HepG2 (cell line): ENCODE measurements at places on chromosomes 11 and 22. TPM values are rescaled to one million over a fixed set of nuclear protein-coding genes. Genes with fewer than 3 reads are reported as not detected.
A peak's percentile ranks its signal among the peaks of the same experiment; 100 is the strongest.

Gene CCDC87
- total RNA-seq, result 0.17 and 0.42 TPM in 2 replicates

Gene GRAMD1B
- total RNA-seq, result not detected in 2 replicates

Gene UBE2L6
- 30.3 and 37.6 TPM in 2 replicates for total RNA-seq

Gene HTR3A
- not detected in 2 replicates for total RNA-seq

Gene ART5
- total RNA-seq, result 0.52 and 0.93 TPM in 2 replicates

Gene TAF10
- total RNA-seq, result 51.0 and 71.3 TPM in 2 replicates

Gene IRAG1
- 0.13 TPM in 2 replicates for total RNA-seq

Gene ZNF214
- total RNA-seq, result 1.9 and 2.6 TPM in 2 replicates

Gene ENTHD1
- not detected in 2 replicates for total RNA-seq

Gene KCNQ1
- total RNA-seq, result 0.02 TPM in 1 of 2 replicates, not detected in the other

Gene TP53I11
- total RNA-seq, result not detected in 2 replicates

Gene OVOL1
- total RNA-seq, result not detected in 2 replicates

Gene FOLR3
- total RNA-seq, result not detected in 2 replicates

DNA sequence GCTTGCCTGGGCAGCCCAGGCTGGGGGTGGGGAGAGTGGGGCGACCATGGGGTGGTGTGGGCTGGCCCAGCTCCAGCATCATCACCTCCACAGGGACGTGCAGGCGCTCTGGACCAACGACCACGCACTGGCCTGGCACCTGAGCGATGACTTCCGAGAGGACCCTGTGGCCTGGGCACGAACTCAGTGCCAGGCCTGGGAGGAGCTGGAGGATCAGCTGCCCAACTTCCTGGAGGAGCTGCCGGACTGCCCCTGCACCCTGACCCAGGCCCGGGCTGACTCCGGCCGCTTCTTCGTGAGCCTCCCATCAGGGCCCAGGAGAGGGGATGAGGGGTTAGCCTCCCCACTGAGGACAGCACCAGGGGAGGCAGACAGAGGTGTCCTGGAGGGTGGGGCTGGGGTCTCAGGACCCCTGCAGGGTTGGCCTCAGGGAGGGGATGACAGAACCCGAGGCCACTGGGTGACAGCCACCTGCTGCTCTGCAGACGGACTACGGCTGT is 3.8 kb downstream of the SUSD2 start:
- H3K27me3 ChIP-seq, result no peaks in the 10 kb centered on the region
- H3K36me3 ChIP-seq, result no peaks in the 10 kb centered on the region
- no peak overlapping the region for H3K27ac ChIP-seq
- H3K4me3 ChIP-seq, result no peak overlapping the region
- peaks cover 31% of the 10 kb centered on the region for H3K4me1 ChIP-seq
- DNase-seq, result no peak

DNA sequence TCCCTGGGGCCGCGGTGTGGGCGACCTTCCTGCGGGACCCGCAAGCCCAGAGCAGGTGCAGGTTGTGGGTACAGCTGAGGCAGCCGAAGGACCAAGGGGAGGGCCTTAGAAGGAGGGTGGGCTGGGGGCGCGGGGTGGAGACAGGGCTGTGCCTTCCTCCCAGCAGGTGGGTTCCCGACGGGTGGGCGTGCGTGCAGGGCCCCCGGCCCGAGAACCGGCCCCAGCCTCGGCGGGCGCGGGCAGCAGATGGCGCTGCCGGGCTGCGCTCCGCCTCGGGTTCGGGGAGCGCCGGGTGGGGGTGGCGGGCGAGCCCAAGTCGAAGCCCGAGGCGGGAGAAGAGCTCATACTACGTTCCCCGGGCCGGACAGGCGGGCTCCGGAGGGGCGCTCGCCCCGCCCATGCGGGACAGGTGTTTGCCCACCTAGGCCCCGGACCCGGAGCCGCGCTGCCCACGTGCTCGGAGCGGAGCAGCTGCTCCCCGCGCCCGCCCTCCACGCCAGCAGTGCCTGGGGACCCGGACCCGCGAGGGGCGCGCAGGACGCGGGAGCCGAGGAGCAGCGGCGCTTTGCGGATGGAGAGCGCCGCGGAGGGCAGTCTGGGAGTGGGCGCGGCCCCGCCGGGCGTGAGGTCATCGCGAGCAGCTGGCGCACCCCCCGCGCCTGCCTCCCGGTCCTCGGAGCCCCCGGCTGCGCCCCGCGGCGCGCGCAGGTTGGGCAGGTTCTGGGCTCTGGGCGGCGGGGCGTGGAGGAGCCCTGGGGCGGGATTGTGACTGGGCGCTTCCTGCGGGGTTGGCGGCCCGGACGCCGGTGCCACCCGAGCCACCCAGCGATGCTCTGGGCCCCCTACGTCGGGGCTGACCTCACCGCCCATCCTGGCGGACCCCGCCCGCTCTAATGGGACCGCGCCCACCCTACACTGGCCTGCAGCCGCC is 25.3 kb downstream of the DUSP8 start:
- H3K27ac ChIP-seq, result no peak overlapping the region
- H3K4me1 ChIP-seq, result peaks cover 8% of the 10 kb centered on the region
- peaks cover 34% of the 10 kb centered on the region for H3K27me3 ChIP-seq
- peak overlapping the region; percentile 40 for H3K4me3 ChIP-seq
- no peaks in the 10 kb centered on the region for H3K36me3 ChIP-seq
- no peak for DNase-seq

DNA sequence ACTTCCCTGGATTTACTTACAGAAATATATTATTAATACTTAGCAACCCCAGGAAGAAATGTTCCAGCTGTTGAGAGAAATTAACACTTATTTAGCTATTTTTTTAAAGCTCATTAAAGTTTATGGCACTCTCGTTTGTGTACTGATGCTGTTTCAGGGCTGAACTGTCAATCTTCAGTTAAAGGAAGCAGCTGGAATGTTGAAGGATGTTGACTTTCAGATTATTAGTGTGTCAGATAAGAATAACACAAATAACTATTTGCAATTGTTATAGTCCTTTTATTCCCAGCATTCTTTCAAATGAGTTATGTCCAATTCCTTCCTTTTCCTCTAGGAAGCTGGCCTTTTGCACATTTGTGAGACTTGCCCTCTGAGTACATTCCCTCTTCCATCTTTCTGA is 278.2 kb upstream of the RAG2 start:
- H3K27ac ChIP-seq, result no peak overlapping the region
- no peaks in the 10 kb centered on the region for H3K36me3 ChIP-seq
- DNase-seq, result no peak
- no peak overlapping the region for H3K4me3 ChIP-seq
- no peaks in the 10 kb centered on the region for H3K4me1 ChIP-seq

GRCh38 chr11:119924017-119924416 is 195.0 kb upstream of the NECTIN1 start:
- no peak for DNase-seq
- no peak overlapping the region for H3K4me3 ChIP-seq
- no peak overlapping the region for H3K27ac ChIP-seq
- no peaks in the 10 kb centered on the region for H3K4me1 ChIP-seq
- peaks cover 7% of the 10 kb centered on the region for H3K27me3 ChIP-seq
- H3K36me3 ChIP-seq, result no peaks in the 10 kb centered on the region

- H3K4me3 ChIP-seq, result no peak overlapping the region
- H3K4me1 ChIP-seq, result no peaks in the 10 kb centered on the region
- H3K36me3 ChIP-seq, result no peaks in the 10 kb centered on the region
- H3K27ac ChIP-seq, result no peak overlapping the region
- no peak for DNase-seq
These were observed 148.3 kb downstream of the JRKL start for GRCh38 chr11:96538104-96538503.

GRCh38 chr11:10481560-10482349 is 26.7 kb downstream of the AMPD3 start:
- no peaks in the 10 kb centered on the region for H3K36me3 ChIP-seq
- H3K4me3 ChIP-seq, result no peak overlapping the region
- H3K4me1 ChIP-seq, result no peaks in the 10 kb centered on the region
- H3K27me3 ChIP-seq, result no peaks in the 10 kb centered on the region
- H3K27ac ChIP-seq, result no peak overlapping the region

- H3K4me1 ChIP-seq, result no peaks in the 10 kb centered on the region
- peaks cover 45% of the 10 kb centered on the region for H3K27me3 ChIP-seq
- H3K27ac ChIP-seq, result no peak overlapping the region
- no peak for DNase-seq
These were observed 217.7 kb downstream of the MN1 start for GRCh38 chr22:27583856-27584255.

- peaks cover 32% of the 10 kb centered on the region for H3K4me1 ChIP-seq
- H3K4me3 ChIP-seq, result peak overlapping the region; percentile 89
- no peak for DNase-seq
- H3K27me3 ChIP-seq, result no peaks in the 10 kb centered on the region
- H3K36me3 ChIP-seq, result no peaks in the 10 kb centered on the region
- peak overlapping the region; percentile 76 for H3K27ac ChIP-seq
These were observed 624 bp downstream of the CBL start for GRCh38 chr11:119206511-119207414.

DNA sequence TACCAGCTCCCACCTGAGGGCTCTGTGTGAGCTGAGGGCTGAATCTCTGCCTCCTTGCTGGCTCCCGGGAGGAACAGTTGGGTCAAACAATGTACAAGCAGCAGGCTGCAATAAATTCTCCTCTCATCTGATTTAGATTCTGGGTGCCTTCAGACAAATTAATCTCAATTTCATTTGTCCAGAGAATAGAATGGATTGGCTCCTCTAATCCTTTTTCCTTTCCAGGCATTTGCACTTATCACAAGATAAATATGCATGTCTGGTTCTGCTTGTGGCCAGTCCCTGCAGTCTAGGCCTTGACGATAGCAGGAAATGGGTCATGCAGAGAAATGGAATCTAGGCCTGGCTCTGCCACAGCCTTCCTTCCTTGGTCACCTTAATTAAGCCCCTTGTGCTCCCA is 28.7 kb downstream of the UPB1 start:
- no peak for DNase-seq
- no peak overlapping the region for H3K27ac ChIP-seq
- no peaks in the 10 kb centered on the region for H3K27me3 ChIP-seq
- H3K36me3 ChIP-seq, result no peaks in the 10 kb centered on the region

- H3K27ac ChIP-seq, result no peak overlapping the region
- peaks cover 26% of the 10 kb centered on the region for H3K4me1 ChIP-seq
- no peak overlapping the region for H3K4me3 ChIP-seq
- no peaks in the 10 kb centered on the region for H3K27me3 ChIP-seq
- peaks cover 47% of the 10 kb centered on the region for H3K36me3 ChIP-seq
These were observed 57.8 kb upstream of the MN1 start for GRCh38 chr22:27859336-27859735.

- no peak overlapping the region for H3K27ac ChIP-seq
- DNase-seq, result no peak
- peaks cover 25% of the 10 kb centered on the region for H3K4me1 ChIP-seq
- H3K4me3 ChIP-seq, result no peak overlapping the region
These were observed 7.4 kb downstream of the PYGM start for GRCh38 chr11:64752175-64752970.

DNA sequence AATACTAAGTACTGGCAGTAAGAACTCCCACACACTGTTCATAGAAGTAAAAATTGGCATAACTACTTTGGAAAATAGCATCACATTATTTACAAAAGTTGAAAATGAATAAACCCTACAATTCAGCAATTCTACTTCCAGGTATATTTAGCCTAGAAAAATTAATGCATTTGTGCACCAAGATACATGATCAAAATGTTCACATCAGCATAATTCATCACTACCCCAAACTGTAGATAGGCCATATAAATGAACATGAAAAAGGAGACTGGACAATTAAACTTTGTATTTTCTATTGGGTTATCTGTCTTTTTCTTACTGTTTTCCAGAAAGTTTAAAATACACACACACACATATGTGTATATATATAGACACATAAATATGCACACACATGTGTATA is 5.9 kb downstream of the OR5B21 start:
- DNase-seq, result no peak
- H3K36me3 ChIP-seq, result no peaks in the 10 kb centered on the region
- H3K4me3 ChIP-seq, result no peak overlapping the region
- no peak overlapping the region for H3K27ac ChIP-seq
- H3K27me3 ChIP-seq, result peaks cover 7% of the 10 kb centered on the region; the same call in 2 of the 3 replicates

DNA sequence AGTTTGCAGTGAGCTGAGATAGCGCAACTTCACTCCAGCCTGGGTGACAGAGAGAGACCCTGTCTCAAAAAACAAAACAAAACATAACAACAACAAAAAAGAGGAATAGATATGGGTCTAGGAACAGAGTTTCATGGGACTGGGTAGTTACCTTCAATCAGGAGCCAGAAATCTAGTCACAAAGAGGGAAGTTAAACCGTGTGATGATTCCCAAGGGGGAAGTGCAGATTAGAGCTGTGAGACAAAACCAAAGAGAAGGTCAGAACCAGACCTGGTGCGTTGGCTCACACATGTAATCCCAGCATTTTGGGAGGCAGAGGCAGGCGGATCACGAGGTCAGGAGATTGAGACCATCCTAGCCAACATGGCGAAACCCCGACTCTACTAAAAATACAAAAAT is 42.1 kb upstream of the LARGE1 start:
- no peaks in the 10 kb centered on the region for H3K4me1 ChIP-seq
- no peak overlapping the region for H3K4me3 ChIP-seq
- H3K27me3 ChIP-seq, result no peaks in the 10 kb centered on the region
- no peak overlapping the region for H3K27ac ChIP-seq

DNA sequence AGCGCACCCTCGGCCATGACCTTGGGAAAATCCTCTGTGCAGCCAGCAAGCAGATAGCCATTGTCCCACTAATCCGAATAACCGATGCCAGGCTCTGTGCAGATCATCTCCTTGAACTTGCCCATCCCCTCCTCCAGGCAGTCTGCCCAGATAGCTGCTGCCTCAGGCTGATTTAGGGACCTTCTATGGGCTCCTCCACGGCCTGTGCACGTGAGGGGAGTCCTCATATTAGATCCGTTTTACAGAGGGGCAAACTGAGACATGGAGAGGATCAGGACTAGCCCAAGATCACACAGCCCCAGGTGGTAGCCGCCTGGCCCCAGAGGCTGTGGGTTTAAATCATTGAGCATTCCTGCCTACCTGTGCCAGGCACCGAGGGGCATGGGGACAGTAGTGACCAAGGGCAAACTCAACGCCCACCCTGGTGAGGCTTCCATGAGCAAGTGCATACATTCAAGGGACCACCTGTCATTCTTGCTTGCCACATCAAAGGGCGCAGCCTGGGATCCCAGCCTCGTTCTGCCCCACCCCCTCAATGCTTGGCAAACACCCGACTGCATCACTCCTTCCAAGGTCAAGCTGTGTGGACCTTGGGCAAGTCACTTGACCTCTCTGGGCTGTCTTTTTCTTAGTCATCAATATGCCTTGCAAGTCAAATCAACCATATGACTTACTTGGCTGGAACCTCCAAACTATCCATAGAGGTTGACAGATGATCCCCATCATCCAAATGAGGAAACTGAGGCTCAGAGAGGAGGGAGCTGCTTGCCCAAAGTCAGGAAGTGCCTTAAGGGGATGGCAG is 131.6 kb downstream of the MN1 start:
- H3K4me3 ChIP-seq, result 0 out of 2 replicates have a peak overlapping the region, but pooled peaks have one; percentile 0
- H3K27me3 ChIP-seq, result no peaks in the 10 kb centered on the region
- H3K4me1 ChIP-seq, result peaks cover 67% of the 10 kb centered on the region
- H3K27ac ChIP-seq, result peak overlapping the region; percentile 92

GRCh38 chr11:68396516-68396915 is 64.0 kb upstream of the PPP6R3 start:
- peaks cover 56% of the 10 kb centered on the region; the same call in 2 of the 3 replicates for H3K36me3 ChIP-seq
- H3K4me1 ChIP-seq, result peaks cover 12% of the 10 kb centered on the region; the same call in 1 of the 2 replicates
- no peaks in the 10 kb centered on the region for H3K27me3 ChIP-seq
- no peak for DNase-seq
- no peak overlapping the region for H3K27ac ChIP-seq
